RKO (cell line): ENCODE measurements at places on chromosomes 3 and 15.

DNA sequence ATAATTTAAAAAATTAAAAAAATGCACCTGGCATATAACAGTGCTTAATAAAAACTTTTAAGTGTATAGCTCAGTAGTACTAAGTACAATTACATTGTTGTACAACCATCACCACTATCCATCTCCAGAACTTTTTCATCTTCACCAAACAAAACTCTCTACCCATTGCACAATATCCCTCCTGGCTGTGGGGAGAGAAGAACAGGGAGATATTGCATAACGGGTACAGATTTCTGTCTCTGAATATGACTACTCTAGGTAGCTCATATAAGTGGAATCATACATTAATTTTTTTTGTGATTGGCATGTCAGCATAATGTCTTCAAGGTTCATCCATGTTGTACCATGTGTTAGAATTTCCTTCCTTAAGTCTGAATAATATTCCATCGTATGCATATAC lies 91.0 kb upstream of the PLAAT1 start:
- DNase-seq, result no peak

DNA sequence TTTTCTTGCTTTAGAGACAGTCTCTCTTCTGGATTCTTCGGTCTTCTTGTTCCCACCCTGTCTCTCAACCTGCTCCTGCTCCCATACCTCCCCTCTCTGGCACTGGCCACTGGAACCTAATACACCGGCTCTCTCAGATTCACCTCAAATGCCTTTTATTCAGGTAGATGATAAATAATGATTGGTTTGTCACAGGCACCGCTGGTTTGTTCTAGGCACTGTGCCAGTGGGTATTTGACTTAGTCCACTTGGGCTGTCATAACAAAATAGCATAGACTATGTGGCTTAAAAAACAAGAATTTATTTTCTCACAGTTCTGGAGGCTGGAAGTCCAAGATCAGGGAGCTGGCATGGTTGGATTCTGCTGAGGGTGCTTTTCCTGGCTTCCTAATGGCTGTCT lies 278.2 kb upstream of the STT3B start:
- DNase-seq, result no peak

GRCh38 chr3:196531418-196531817 lies 16.3 kb upstream of the SMCO1 start:
- DNase-seq, result no peak

GRCh38 chr3:146325170-146325569 lies 74.3 kb upstream of the PLSCR4 start:
- DNase-seq, result no peak

DNA sequence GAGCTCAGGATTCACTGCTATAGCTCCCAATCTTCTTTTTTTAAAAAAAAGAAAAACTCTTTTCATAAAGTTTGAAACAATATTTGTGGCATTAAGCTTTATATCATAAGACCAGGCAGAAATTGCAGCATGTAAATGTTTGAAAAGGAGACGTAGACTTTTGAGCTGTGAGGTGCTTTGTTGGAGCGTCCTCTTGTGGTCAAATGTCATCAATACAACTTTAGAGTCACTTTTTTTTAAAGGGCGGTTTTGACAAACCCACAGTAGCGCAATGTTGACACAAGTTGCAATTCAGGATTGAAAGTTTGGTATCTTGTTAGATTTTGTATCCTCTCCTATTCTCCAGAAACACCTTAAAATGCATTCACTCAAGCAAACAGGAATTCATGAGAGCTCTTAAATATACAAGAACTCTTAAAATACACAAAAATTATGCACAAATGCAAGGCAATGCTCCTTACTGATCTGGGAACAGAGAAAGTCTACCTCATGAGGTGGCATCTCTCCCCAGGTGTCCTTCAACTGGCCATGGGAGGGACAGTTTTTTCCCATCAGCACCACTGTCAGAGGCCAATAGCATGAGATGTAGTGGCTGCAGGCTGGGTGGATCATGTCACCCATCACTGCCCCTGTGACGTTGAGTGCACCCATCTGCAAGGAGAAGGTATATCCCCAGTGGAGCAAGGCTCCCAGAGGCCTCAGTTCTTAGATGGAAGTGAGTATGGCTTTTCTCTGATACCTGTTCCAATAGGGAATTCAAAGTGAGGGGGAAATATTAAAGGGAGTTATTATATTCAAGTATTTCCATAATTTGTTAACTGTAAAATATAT lies 70.7 kb downstream of the ANXA2 start:
- peak; percentile 56 for DNase-seq

- no peak for DNase-seq
These were observed 944.4 kb downstream of the ROBO1 start for GRCh38 chr3:78823434-78823833.

DNA sequence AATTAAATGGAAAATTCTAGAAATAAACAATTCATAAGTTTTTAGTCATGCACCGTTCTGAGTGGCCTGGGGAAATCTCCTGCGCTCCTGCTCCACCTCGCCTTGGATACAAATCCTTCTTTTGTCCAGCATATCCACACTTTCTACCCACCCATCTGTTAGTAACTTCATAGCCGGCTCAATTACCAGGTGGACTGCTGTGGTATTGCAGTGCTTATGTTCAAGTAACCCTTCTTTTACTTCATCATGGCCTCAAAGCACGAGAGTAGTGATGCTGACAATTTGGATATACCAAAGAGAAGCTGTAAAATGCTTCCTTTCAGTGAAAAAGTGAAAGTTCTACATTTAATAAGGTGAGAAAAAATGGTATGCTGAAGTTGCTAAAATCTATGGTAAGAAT lies 142.3 kb upstream of the CHL1 start:
- peak; percentile 26 for DNase-seq

- no peak for DNase-seq
These were observed 70.5 kb upstream of the BOC start for GRCh38 chr3:113140876-113141275.

DNA sequence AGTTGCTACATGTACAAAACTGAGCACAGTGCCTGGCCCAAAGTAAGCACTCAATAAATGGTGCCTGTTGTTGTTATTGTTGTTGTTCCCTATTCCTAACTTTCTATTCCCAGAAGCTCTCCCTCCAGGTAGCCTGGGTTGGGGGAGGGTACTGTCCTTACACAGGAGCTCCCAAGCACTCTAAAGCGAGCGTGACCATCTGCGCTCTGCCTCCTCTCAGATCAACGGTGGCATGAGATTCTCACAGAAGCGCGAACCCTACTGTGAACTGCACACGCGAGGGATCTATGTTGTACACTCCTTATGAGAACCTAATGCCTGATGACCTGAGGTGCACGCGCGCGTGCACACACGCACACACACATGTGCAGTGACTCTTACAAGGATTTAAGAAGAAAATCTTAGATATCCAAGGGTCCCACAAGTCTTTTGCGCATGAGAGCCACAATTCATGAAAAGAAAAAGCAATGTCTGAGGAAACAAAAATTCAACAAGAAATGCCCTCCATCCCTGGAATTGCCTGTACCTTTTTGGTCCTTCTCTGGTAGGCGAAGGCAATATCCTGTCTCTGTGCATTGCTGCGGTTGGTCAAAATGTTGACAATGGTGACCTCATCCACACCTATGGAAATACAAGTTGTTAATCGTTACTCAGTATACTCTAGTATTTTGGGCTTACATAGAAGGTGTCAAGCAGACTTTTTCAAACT lies 33.7 kb downstream of the ANXA2 start:
- no peak for DNase-seq

- no peak for DNase-seq
These were observed 43.1 kb upstream of the NMD3 start for GRCh38 chr3:161177991-161178390.

DNA sequence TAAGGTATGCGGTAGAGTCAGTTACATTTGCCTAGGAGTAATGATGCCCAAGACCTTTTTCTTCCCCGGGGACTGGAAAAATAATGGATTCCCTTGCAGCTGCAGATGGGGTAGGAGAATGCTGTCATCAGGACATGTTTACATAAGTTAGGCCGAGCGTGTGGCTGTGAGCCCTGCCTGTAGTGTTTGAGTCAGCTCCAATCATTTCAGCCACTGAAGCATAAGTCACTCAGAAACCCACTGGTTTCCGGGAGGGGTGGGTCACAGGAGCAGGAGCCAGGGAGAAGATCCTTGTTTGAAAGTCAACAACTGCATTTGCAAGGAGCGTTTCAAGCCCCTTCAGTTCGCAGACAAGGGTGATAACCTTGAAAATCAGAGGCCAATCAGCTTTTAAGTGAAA lies 562.3 kb downstream of the MCTP2 start:
- peak; percentile 15 for DNase-seq

DNA sequence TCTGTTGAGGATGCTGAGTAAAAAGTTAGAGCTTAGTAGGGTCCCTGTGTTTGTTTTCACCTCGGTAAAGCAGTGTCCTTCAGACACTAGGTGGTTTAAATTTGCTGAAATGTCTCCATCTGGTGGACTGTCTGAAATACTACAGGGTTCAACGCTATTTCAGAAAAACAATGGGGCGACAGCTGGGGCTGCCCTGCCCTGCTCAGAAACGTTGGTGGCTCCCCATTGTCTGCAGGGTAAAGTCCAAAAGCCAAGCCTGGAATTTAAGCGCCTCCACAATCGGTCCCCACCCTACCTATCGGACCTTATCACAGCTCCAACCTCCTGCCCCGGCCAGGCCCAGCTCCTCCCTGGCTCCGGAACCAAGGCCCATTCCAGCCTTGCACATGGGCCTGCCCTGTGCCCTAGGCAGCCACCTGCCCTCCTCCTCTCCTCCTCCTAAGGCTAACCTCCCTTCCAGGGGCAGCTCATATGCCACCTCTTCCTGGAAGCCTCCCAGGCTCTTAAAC lies 4.3 kb upstream of the TSEN2 start:
- DNase-seq, result peak; percentile 54

GRCh38 chr3:76954412-76954811 lies 85.5 kb upstream of the ROBO2 start:
- no peak for DNase-seq

- no peak for DNase-seq
These were observed 37.3 kb downstream of the DZIP1L start for GRCh38 chr3:138078096-138078495.
